ENCODE measurements at places on chromosomes 2 and 18. TPM values are rescaled to one million over a fixed set of nuclear protein-coding genes. Genes with fewer than 3 reads are reported as not detected.

KCNG2 gene
- total RNA-seq, result not detected

ZSCAN30 gene
- total RNA-seq, result 0.84 TPM

SOCS6 gene
- total RNA-seq, result 28.4 TPM

RGPD4 gene
- not detected for total RNA-seq

METAP1D gene
- 2.4 TPM for total RNA-seq

TEKT4 gene
- not detected for total RNA-seq

CCDC85A gene
- total RNA-seq, result 0.31 TPM

PRSS56 gene
- 0.10 TPM for total RNA-seq

EFHD1 gene
- 4.7 TPM for total RNA-seq

HOXD1 gene
- total RNA-seq, result 0.26 TPM

CYS1 gene
- 1.7 TPM for total RNA-seq

SP9 gene
- total RNA-seq, result 1.7 TPM

PECR gene
- 15.3 TPM for total RNA-seq

RAPGEF4 gene
- 0.19 TPM for total RNA-seq

ZNF236 gene
- 2.7 TPM for total RNA-seq

MPV17 gene
- total RNA-seq, result 84.4 TPM

TBR1 gene
- total RNA-seq, result 0.05 TPM

ZRANB3 gene
- 4.7 TPM for total RNA-seq

PLA2R1 gene
- 2.1 TPM for total RNA-seq

CFAP65 gene
- total RNA-seq, result 0.17 TPM

HOXD12 gene
- not detected for total RNA-seq

COLEC11 gene
- 0.53 TPM for total RNA-seq

LRATD1 gene
- total RNA-seq, result 0.17 TPM

IL1RL1 gene
- total RNA-seq, result 1.2 TPM

LIPG gene
- 0.24 TPM for total RNA-seq

HOXD10 gene
- total RNA-seq, result 4.8 TPM

RNF144A gene
- total RNA-seq, result 8.9 TPM

LOXL3 gene
- total RNA-seq, result 0.60 TPM

ACVR2A gene
- 4.2 TPM for total RNA-seq

All from A549 treated with AZD2906 at 1 μM for 4 hours (cell line).